Activated CD4-positive, alpha-beta T cell treated with anti-CD3 and anti-CD28 coated beads, Interleukin-2, amount 10 ng/mL, durations not matched to agents 24 days and 14 days (primary cell): ENCODE measurements at places on chromosomes 1 and 21. TPM values are rescaled to one million over a fixed set of nuclear protein-coding genes. Genes with fewer than 3 reads are reported as not detected.

- DNase-seq: peak; percentile 72
Measured at GRCh38 chr1:205983925-205984725, 19.1 kb downstream of the RAB7B start.

Gene ADORA3
- total RNA-seq: not detected in 2 replicates

GRCh38 chr1:164688791-164689190, 129.8 kb downstream of the PBX1 start:
- DNase-seq: no peak

- no peak for DNase-seq
Measured at GRCh38 chr21:22115746-22116145, 1117.5 kb downstream of the NCAM2 start.
